ENCODE measurements at places on chromosomes 6 and 20. TPM values are rescaled to one million over a fixed set of nuclear protein-coding genes. Genes with fewer than 3 reads are reported as not detected.

DNA sequence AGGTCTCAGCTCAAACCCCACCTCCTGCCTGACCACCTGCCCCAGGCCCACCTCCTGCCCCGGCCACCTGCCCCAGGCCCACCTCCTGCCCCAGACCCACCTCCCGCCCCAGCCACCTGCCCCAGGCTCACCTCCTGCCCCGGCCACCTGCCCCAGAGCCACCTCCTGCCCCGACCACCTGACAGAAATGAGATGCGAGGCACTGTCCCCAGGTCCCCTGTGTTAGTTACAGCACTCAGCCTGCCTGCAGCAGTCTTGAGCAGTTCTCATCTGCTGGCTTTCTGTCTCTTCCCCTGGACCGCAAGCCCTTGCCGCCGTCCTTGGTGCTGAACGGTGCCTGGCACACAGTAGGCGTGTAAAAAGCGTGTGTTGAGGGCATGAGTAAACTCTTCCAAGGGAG, 79.5 kb downstream of the CDH4 start:
- no peak for DNase-seq

DNA sequence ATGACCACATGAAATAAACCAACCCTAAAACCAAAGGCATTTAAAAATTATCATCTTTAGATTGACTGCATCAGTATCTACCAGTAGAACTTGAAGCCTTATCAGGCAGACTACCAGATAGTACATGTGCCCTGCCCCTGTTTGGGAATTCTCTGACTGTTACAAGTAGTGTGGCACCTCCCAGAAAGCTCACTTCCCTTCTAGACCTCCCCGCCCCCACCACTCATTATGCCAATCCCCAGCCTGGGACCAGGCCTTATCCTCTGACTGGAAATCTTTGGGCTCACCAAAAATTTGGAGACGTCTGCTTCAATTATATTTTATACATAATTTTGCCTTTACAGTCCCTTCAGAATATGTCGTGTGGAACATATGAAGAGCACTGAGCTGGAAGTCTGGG, 155.6 kb downstream of the TFAP2B start:
- no peak for DNase-seq

DNA sequence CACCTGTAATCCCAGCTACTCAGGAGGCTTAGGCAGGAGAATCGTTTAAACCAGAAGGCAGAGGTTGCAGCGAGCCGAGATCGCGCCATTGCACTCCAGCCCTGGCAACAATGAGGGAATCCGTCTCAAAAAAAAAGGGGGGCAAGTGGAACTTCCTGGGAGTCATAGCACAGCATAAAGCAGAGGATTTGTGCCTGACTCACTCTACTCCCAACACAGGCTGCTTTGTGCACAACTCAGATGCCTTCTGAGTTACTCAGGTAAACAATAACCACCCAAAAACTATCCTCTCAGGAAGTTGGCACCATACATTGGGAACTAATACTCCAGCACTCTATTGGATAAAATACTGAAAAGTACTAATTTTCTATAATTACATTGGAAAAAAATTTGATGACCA, 2.5 kb upstream of the TMEM244 start:
- no peak for DNase-seq

DNA sequence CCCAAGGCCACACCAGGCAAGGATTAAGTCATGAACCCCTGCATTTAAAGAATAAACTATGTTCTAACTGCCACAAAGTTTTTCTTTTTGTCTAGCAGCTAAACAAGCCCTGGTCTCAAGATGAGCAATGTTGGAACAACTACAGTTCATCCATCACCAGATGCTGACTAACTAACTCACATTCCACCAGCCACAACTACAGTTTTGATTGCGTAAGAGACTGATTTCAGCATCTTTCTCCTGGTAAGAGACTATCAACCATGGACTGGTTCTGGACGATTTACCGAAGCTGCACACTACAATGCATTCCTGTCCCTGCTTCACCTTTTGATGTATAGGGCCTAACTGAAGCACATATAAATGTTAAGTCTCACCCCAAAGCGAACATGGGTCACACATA, 43.0 kb downstream of the F13A1 start:
- no peak for DNase-seq

DNA sequence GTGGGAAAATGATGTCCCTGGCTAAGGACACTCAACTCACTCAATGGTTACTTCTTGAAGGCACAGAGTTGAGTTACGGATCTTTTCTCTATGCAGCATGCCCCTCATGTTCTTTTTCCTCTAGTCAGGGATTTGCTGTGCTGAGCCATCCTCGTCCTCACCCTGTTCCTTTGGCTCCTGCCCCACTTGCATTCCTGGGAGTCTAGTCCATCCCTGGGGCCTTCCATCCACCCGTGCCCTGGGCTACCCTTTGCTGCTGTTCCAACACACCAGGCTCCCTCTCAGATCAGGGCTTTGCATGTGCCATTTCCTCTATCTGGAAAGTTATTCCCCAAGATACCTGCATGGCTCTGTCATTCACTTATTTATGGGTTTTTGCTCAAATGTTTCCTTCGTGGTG, 13.3 kb upstream of the KCNG1 start:
- no peak for DNase-seq

DNA sequence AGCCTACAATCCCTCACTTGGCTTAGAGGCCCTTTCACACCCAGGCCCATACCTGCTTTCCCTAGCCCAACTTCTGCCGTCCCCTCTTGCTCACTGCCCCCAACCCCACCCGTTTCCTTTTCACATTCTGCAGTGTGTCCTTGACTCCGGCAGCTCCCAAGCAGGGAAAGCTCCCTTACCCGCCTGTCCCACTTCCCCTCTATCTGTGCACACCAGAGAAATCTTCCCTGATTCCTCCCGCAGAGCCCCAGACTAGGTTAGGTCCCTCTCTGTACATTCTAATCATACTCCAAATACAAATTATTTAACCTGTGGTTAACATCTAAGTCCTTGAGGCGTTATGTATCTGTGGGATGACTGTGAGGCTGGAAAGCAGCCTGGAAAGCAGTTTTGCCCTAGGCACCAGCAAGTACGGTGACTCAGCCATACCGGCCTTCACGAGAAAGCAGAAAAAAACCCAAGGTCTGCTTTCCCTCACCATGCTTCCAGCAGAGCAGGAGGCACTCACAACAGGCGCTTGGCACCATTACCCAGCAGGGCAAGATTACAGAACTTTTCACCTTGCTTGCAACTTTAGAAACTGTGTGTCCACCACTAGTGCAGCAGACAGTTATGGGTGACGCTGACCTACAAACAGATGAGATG, 22.3 kb downstream of the ELOVL5 start:
- no peak for DNase-seq

DNA sequence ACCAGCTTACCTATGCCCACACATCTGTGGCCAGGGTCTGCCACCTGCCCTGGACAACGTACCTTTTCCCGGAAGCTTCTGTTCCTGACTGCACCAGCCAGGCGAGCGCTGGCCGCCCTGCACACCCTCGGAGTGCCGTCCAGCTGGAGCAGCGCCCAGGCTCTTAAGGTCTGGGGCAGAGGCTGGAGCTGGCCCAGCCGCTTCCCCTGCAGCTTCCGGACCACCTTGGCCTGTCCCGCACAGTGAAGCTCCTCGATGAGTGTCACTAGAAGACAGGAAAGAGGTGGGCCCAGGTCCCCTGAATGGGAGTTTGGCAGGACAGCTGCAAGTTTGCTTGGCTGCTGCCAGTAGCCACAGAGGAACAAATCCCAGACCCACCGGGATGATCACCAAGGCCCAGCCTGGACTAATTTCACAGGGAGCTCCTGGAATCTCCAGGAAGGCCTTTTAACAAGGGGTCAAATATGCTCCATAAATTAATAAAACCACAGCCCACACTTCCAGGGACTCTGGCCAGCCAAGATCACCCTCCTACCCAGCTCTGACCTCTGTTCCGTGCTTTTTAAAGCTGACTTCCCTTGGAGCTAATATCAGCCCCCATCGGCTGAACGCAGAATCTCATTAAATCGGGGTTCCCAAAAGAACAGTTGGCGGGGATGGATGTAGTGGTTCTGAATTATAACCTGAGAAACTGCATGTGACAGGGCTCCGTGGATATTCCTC, 82.3 kb downstream of the PTPN1 start:
- DNase-seq: no peak

DNA sequence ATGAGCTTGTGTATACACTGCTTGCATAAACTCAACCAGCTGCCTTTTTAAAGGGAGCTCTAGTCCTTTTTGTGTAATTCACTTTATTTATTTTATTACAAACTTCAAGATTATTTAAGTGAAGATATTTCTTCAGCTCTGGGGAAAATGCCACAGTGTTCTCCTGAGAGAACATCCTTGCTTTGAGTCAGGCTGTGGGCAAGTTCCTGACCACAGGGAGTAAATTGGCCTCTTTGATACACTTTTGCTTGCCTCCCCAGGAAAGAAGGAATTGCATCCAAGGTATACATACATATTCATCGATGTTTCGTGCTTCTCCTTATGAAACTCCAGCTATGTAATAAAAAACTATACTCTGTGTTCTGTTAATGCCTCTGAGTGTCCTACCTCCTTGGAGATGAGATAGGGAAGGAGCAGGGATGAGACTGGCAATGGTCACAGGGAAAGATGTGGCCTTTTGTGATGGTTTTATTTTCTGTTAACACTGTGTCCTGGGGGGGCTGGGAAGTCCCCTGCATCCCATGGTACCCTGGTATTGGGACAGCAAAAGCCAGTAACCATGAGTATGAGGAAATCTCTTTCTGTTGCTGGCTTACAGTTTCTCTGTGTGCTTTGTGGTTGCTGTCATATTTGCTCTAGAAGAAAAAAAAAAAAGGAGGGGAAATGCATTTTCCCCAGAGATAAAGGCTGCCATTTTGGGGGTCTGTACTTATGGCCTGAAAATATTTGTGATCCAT, 15.3 kb downstream of the TNFAIP3 start:
- no peak for DNase-seq

- no peak for DNase-seq
Measured at GRCh38 chr20:45945678-45946148, 11.2 kb downstream of the PCIF1 start.

DNA sequence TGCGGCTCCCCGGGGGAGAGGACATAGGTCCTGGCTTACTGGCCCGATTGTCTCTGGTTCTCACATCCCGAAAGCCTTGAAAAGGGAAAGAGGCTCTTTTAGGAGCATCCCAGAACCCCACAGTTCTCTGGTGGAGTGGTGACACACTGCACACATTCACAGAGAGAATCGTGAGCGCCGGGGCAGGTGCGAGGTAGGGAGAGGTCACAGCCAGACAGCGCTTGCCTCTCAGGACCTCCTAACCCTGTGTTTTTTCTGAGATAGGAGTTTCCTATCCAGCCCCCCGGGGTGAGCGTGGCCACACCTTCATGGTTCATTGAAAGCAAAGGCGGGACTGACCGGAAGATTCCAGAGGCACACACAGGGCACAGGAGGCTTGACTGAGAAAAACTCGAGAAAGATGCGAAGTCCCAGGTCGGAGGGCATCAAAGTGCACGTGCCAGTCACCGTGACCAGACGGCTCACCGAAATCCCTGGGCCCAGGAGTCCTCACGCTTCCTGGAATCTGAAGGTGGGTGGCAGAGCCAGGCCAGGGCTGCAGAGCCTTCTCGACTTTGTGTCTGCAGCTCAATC, 46.5 kb upstream of the FRMD1 start:
- DNase-seq: no peak

DNA sequence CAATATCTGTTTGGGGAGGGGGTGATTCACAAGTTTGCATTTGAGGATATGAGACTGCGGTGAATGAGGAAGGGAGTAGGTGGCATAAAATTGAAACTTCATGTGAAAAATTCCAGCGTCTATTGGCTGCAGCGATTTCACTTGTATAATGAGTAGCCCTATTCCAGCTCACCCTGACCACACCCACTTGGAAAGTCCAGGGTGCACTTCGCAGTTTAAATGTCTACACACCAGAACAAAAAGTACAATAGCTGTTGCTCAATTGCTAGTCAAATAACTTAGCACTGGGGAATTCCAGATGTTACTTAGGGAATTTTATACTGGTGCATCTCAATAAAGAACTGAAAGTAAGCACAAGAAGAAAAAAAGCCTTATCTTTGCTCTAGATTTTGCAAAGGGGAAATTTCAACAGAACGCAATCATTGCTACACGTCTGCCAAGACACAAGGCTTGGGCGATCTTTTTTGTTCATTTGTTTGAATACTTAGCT, 6.3 kb downstream of the TNFAIP3 start:
- DNase-seq: peak; percentile 35

DNA sequence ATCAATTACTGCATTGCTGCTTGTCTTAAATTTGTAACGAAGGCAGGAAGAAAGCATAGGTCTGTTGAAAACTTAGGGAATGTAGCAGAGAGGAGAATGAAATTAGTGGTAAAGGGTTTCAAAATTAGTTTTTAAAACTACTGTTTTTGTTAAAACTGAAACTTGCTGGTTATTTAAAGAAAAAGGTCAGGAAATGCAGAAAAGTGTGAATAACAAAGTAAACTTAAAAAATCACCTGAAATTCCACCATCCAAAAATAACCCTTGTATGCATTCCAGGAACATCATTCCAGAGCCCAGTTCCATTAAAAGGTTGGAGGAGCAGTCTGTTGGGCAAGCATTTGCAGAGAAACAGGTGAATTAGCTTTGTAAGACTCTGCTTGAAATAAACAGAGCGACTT, 3.1 kb upstream of the MOXD1 start:
- no peak for DNase-seq

- DNase-seq: no peak
Measured at GRCh38 chr6:143878272-143878760, 14.0 kb downstream of the ZC2HC1B start.

- DNase-seq: peak; percentile 94
Measured at GRCh38 chr6:43702534-43703440, 15.2 kb upstream of the MRPS18A start.

DNA sequence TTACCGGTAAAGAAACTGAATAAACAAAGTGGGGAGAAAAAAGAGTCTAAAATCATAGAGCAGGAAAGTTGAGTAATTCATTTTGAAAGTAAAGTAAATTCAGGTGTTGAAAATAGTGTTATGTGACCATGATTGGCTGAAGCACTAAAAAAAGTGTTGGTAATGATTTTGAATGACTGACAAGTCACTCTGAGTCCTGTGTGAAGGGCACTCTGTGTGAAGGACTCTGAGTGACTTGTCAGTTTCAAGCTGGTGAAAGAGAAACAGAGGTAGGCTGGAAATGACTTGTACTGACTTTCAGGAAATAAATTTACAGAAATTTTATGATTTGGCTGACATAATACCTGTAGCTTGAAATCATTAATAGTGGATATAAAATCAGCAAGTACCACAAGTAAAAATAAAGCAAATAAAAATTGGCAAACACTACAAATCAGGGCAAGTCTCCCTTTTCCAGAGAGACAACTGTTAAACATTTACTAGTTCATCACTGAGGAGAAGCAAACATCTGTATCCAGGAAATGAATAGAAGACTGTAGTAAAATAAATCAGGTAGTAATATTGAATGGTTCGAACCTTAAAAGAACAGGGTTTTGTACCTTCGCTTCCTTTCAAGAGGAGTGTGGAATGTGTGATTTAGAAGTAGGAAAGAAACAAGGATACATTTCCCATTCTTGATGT, 630.6 kb downstream of the GRIK2 start:
- no peak for DNase-seq

The CD93 gene
- polyA plus RNA-seq: 17.9 TPM

The SFTA2 gene
- 771 TPM for polyA plus RNA-seq

The IL17A gene
- polyA plus RNA-seq: 0.14 TPM

The BACH2 gene
- 0.79 TPM for polyA plus RNA-seq

The SLC22A3 gene
- 35.6 TPM for polyA plus RNA-seq

The PROCR gene
- polyA plus RNA-seq: 14.4 TPM

The PPP1R14C gene
- polyA plus RNA-seq: 27.9 TPM

The SLC25A27 gene
- 17.8 TPM for polyA plus RNA-seq

The SIRPD gene
- 0.75 TPM for polyA plus RNA-seq

Measured in lung (tissue), 17 donors.